Right atrium auricular region (tissue), 2 donors: ENCODE measurements at places on chromosomes 16 and 17. TPM values are rescaled to one million over a fixed set of nuclear protein-coding genes. Genes with fewer than 3 reads are reported as not detected.
A peak's percentile ranks its signal among the peaks of the same experiment; 100 is the strongest.

DNA sequence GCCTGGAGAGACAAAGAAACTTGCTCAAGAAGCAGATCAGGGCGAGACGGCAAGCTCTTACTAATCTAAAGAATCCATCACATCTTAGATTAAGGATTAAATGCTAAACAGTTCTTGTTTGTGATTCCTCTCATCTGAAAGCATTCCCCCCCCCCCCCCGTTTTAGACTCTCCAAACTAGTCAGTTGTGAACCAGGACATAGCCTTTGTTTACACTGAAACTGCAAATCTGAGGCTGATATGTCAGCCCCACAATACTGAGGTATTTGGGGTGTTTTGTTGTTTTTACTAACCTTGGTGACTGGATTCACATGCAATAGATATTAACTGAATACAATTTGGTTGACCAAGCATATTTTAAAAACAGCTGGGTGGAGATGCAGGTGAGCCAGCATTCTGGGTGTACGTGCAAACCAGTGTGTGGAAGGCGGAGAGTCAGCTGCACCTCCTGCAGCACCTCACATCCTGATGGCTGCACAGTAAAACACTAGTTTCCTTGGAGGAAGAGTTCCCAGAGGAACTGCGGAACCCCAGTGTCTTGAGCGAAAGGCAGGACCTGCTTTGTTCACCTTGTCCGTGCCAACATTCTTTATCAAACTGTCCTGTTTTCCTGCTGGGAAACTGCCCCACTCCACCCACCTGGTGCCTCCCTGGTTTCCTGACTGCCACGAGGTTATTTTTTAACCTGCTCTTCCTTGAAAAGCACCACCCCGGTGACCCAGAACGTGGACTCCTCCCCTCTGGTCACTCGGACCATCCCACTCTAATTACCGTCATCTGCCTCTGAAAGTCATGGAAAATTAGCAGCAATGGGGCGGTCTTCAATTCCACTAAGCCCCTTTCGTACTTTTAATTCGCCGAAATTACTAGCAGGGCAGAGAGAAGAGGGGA lies 1.2 kb upstream of the YPEL2 start:
- H3K27me3 ChIP-seq: no peaks in the 10 kb centered on the region
- peaks cover 68% of the 10 kb centered on the region for H3K4me1 ChIP-seq
- H3K4me3 ChIP-seq: peak overlapping the region; percentile 91
- peak overlapping the region; percentile 95 for H3K27ac ChIP-seq
- peak; percentile 77 for DNase-seq

DNA sequence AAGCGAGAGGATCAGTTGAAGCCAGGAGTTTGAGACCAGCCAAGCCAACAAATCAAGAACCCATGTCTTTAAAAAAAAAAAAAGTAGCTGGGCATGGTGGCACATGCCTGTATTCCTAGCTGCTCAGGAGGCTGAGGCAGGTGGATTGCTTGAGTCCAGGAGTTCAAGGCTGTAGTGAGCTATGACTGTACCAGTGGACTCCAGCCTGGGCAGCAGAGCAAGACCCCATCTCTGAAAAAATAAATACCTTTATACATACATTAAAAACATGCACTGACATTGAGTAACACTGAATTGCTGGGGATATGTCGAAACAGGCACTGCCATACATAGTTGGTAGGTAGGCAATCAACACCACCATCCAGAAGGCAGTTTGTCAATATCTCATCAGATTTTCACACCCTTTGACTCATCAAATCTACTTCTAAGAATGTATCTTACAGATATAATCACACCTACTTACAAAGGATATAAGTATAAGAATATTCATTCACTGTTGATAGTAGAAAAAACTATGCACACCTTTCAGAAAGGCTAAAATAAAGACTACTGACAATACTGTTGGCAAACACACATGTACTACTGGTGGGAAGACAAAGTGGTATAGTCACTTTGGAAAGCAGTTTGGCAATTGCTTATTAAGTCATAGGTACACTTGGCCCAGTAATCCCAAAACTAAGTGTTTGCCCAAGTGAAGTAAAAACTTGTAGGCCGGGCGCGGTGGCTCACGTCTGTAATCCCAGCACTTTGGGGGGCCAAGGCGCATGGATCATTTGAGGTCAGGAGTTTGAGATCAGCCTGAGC lies 6.4 kb upstream of the CEP20 start:
- H3K27me3 ChIP-seq: no peaks in the 10 kb centered on the region
- DNase-seq: no peak
- H3K27ac ChIP-seq: no peak overlapping the region
- H3K4me3 ChIP-seq: no peak overlapping the region
- H3K36me3 ChIP-seq: no peaks in the 10 kb centered on the region

- no peak overlapping the region for H3K27ac ChIP-seq
- H3K36me3 ChIP-seq: no peaks in the 10 kb centered on the region
- no peak for DNase-seq
Observed at GRCh38 chr16:55039931-55040330, 109.3 kb downstream of the IRX5 start.

The CTRB2 gene
- total RNA-seq: not detected

DNA sequence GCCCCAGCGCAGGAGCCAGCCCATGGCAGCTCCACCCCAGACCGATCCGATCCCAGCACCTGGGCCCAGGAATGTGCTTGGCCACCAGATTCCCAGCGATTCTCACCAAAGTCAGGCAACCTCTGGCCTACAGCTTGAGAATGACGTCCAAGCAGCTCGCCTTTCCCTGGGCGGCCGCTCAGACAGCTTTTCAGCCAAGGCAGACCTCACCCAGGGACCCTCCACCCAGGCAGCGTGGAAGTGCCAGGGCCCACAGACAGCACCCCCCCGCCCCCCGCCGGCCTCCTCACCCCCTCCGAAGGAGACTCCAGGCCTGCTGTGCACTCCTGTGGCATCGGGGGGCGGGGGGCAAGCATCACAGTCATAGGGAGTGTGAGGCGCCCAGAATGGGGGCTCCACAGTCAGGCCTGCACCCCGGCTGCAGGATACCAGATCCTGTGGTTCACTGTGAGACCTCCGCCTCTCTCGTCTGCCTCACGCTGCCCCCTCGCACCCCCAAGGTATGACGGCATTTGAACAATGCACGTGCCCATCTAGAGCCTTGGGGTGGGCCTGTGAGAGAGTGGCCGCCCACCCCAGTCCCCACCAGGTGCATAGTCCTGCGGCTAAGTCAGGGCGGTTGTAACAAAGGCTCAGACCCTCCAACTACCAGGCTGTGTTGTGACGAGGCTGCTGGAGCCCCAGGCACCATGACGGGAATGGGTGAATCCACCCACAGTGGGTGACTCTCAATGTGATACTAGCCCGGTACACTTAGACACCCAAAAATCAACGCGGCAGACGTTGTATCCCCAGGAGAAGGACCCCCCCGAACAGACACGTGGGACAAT lies 6.0 kb downstream of the CEP295NL start:
- H3K27ac ChIP-seq: peak overlapping the region; percentile 46
- DNase-seq: no peak
- H3K4me3 ChIP-seq: no peak overlapping the region
- peaks cover 5% of the 10 kb centered on the region for H3K36me3 ChIP-seq

The PNMT gene
- total RNA-seq: 26.2 TPM

The LRRC45 gene
- total RNA-seq: 4.9 TPM

- no peak overlapping the region for H3K27ac ChIP-seq
- H3K36me3 ChIP-seq: no peaks in the 10 kb centered on the region
- H3K4me3 ChIP-seq: no peak overlapping the region
- no peaks in the 10 kb centered on the region for H3K4me1 ChIP-seq
Observed at GRCh38 chr17:65287040-65287439, 149.9 kb downstream of the RGS9 start.

The ZNF19 gene
- total RNA-seq: 0.82 TPM

GRCh38 chr16:14375132-14375491 lies 254.9 kb downstream of the PARN start:
- H3K36me3 ChIP-seq: no peaks in the 10 kb centered on the region
- no peak overlapping the region for H3K4me3 ChIP-seq
- DNase-seq: no peak
- no peak overlapping the region for H3K27ac ChIP-seq
- no peaks in the 10 kb centered on the region for H3K27me3 ChIP-seq
- no peaks in the 10 kb centered on the region for H3K4me1 ChIP-seq

The ITPRIPL2 gene
- total RNA-seq: 17.5 TPM

GRCh38 chr17:79244665-79245064 lies 170.0 kb downstream of the ENGASE start:
- no peak overlapping the region for H3K27ac ChIP-seq
- no peaks in the 10 kb centered on the region for H3K36me3 ChIP-seq
- H3K4me1 ChIP-seq: no peaks in the 10 kb centered on the region
- no peaks in the 10 kb centered on the region for H3K27me3 ChIP-seq
- no peak for DNase-seq
- no peak overlapping the region for H3K4me3 ChIP-seq

GRCh38 chr17:82807562-82807961 lies 32.3 kb downstream of the ZNF750 start:
- no peak overlapping the region for H3K27ac ChIP-seq
- peaks cover 28% of the 10 kb centered on the region for H3K4me1 ChIP-seq
- H3K4me3 ChIP-seq: no peak overlapping the region

- no peak overlapping the region for H3K4me3 ChIP-seq
- H3K27ac ChIP-seq: no peak overlapping the region
Observed at GRCh38 chr16:51321251-51321650, 170.2 kb upstream of the SALL1 start.

The G6PC3 gene
- total RNA-seq: 36.0 TPM

The HSD17B2 gene
- total RNA-seq: not detected

DNA sequence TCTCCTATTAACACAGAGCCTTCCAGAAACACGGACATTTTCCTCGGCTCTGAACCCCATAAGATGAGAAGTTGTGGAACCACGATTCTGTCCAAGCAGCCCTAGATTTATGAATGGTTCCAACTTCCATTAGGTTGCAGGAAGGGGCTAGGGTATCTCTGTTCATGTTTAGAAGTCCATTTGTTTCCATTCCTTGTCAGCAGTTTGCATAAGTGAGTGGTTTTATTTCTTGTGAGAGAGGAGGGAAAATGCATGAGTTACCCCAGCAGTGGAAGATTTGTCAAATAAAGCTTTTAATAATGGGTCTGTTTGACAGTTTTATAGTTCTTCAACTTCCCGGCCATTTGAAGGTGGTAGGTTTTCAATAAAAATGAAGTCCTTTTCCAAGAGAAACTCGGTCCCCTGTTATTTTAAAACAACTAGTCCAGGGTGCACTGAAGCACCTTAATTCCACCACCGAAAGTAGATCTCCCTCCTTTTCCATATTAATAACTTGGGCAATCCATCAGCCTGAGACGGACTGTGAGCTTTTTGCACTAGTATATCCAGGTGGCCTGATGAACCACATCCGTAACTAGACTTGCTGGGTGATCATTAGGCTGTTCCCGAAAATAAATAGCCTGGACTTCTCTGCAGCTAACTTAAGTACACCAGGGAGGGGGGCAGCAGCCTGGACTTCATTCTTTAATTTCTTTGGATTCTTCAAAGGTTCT lies 181.3 kb downstream of the TMEM114 start:
- no peaks in the 10 kb centered on the region for H3K36me3 ChIP-seq
- no peak for DNase-seq
- no peaks in the 10 kb centered on the region for H3K27me3 ChIP-seq
- no peaks in the 10 kb centered on the region for H3K4me1 ChIP-seq

GRCh38 chr16:15919331-15919730 lies 30.1 kb upstream of the ABCC1 start:
- no peak for DNase-seq
- no peak overlapping the region for H3K4me3 ChIP-seq
- no peaks in the 10 kb centered on the region for H3K36me3 ChIP-seq
- no peaks in the 10 kb centered on the region for H3K4me1 ChIP-seq

DNA sequence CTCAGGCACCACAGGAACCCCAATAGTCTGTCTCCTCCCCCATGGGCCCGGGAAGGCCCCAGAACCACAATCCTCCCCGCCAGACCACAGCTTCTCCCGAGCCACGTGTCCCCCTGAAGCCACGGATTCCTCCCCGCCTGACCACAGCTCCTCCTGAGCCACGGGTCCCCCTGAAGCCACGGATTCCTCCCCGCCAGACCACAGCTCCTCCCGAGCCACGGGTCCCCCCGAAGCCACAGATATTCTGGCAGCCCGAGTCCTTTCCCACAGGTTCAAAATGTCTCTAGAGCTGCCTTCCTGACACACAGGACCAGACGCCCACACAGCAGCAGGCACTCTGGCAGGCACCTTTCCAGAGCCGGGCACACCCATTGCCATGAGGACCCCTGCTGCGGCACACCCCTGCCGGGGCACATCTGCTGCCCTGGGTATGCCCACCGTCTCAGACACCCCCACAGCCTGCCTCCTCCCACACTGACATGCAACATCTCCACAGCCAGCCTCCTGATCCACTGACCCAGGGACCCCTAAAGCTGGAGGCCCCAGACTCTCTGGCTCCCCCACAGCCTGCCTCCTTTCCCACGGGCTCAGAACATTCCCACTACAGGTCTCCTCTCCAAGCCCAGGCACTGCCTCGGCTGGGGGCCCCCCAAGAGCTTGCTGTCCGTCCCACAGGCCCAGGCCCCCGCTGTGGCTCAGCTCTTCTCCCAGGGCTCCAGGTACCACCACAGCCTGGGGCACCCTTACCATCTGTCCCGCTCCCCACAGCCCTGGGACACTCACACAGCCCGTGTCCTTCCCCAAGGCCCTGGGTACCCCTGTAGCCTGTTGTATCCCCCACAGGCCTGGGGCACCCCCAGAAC lies 2.2 kb downstream of the KIAA0753 start:
- no peak overlapping the region for H3K4me3 ChIP-seq
- H3K27me3 ChIP-seq: no peaks in the 10 kb centered on the region
- DNase-seq: no peak

DNA sequence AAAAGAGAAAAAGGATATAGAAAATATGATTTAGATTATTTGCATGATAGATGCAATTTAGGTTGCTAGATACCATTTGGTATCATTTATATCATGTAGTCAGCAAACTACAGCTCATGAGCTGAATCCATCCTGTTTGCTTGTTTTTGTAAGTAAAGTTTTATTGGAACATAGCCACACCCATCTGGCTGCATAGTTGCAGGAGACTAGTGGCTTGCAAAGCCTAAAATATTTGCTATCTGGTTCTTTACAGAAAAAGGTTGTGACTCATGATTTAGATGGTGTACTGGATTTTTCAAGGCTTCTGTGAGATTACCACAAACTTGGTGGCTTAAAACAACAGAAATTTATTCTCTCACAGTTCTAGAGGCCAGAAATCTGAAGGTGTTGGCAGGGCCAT lies 49.9 kb downstream of the MAP2K4 start:
- no peaks in the 10 kb centered on the region for H3K27me3 ChIP-seq
- no peak overlapping the region for H3K4me3 ChIP-seq
- H3K27ac ChIP-seq: no peak overlapping the region
- no peaks in the 10 kb centered on the region for H3K4me1 ChIP-seq
- no peak for DNase-seq
- H3K36me3 ChIP-seq: no peaks in the 10 kb centered on the region

DNA sequence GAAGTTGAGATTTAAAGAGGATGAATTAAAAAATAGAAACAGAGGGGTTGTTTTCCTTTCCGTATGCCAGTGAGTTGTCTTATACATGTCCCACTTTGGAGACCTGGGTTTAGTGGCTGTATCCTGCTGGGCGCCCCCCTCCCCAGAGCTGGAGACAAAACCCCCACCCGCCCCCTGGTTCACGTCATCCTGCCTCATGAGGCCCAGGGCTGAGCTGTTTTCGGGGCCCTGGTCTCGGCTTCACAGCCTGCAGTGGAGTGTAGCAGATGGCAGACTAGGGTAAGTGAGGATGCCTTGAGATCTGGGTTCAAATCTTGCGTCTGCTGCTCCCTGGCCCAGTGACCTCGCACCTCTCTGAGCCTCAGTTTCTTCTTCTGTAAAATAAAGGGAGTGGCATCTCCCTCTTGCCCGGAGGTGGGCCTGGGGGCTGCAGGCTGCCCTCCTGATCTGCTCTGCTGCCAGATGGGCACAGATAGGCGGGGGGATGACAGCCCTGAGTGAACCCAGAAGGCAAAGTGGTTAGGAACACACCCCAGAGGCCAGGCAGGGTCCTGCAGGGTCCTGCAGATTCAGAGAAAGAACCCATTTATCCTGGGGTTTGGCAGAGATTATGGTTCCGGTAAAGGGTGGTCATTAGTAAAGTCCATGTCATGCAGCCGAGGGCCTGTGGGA lies 45.1 kb downstream of the SOCS3 start:
- H3K27me3 ChIP-seq: no peaks in the 10 kb centered on the region
- peaks cover 44% of the 10 kb centered on the region for H3K4me1 ChIP-seq
- H3K36me3 ChIP-seq: no peaks in the 10 kb centered on the region
- DNase-seq: no peak
